Amniotic epithelial cell (primary cell): ENCODE measurements at places on chromosomes 4 and X.

- peak; percentile 24 for DNase-seq
These were observed 18.4 kb upstream of the LDB2 start for GRCh38 chr4:16916719-16917337.

- DNase-seq: peak; percentile 25
These were observed 151.8 kb downstream of the CCNG2 start for GRCh38 chr4:77308843-77309242.

DNA sequence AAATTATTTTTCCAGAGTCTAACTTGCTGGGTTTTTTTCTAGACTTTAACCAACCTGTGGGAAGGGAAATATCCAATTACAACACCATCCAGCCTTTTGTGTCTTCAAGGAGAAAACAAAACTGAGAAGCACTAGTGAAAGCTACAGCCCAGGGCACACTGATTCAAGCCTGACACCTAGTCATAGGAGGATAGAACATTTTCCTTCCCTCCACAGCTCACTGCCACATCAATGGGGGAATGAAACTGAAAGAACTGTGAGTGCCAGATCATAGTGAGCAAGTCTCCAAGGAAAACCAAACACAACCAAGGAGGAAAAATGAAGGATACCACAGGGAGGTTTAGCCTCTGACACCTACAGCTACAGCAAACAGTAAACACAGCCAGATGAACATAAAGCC, 43.3 kb upstream of the MAGEA8 start:
- DNase-seq: no peak

DNA sequence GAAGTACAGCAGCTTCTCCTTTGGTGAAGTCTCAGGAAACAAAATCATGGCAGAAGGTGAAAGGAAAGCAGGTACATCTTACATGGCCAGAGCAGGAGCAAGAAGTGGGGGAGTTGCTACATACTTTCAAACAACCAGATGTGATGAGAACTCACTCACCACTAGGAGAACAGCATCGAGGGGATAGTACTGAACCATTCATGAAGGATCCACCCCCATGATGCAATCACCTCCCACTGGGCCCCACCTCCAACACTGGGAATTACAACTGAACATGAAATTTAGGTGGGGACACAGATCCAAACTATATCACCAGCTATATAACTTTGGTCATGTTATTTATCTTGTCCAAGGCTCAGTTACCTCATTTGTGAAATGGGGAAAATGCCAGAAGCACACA, 159.4 kb downstream of the OPHN1 start:
- peak; percentile 50 for DNase-seq

DNA sequence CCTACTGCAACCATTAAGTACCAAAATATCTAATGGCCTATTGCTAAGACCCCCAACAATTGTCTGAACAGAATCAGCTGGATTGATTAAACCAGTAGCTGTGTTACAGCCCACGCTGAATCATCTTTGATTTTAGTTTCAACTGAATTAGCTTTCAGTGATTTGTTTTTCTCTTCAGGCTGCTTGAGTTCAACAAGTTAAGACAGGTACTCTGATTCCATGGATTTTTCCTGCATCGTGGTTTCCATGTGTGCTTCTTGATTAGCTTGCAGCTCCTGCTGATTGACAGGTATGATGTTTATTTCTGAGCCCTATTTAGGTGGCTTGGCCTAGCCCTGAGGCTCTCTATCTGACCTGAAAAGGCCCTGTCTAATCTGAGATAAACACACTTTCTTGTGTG, 91.3 kb downstream of the GUCY2F start:
- DNase-seq: no peak

- peak; percentile 69 for DNase-seq
These were observed 54.4 kb upstream of the CLNK start for GRCh38 chr4:10738826-10739489.

- no peak for DNase-seq
These were observed 66.3 kb upstream of the GPR78 start for GRCh38 chr4:8513931-8514330.
